Lung microvascular endothelial cell (primary cell): ENCODE measurements at places on chromosomes 1 and 21. TPM values are rescaled to one million over a fixed set of nuclear protein-coding genes. Genes with fewer than 3 reads are reported as not detected.

Gene KCNN3
- total RNA-seq = 0.87 and 0.99 TPM in 2 replicates

Gene SPRR4
- not detected in 2 replicates for total RNA-seq

Gene ARTN
- not detected in 2 replicates for total RNA-seq

Gene FLG2
- total RNA-seq = not detected in 2 replicates

Gene RXRG
- total RNA-seq = not detected in 2 replicates

Gene ZNF593
- 28.8 and 29.2 TPM in 2 replicates for total RNA-seq

Gene RHEX
- total RNA-seq = not detected in 2 replicates

Gene MIER1
- total RNA-seq = 15.3 and 24.0 TPM in 2 replicates

Gene SIPA1L2
- 3.0 and 7.2 TPM in 2 replicates for total RNA-seq

Gene FAM72A
- 3.0 and 3.7 TPM in 2 replicates for total RNA-seq

Gene ELOVL1
- 58.4 and 71.6 TPM in 2 replicates for total RNA-seq

Gene CA14
- total RNA-seq = not detected in 2 replicates

Gene ARID4B
- total RNA-seq = 30.1 and 43.8 TPM in 2 replicates

Gene CFAP107
- not detected in 2 replicates for total RNA-seq

Gene GABRD
- total RNA-seq = 0.20 and 1.1 TPM in 2 replicates

Gene DCST2
- 0.20 TPM in 1 of 2 replicates, not detected in the other for total RNA-seq

Gene ZNF678
- 5.9 and 12.1 TPM in 2 replicates for total RNA-seq

Gene XKR8
- total RNA-seq = 4.1 and 6.5 TPM in 2 replicates

Gene RHCE
- 0.60 and 1.3 TPM in 2 replicates for total RNA-seq

Gene TRPM2
- total RNA-seq = 0.22 and 0.40 TPM in 2 replicates

Gene TMEM79
- total RNA-seq = 0.44 and 0.79 TPM in 2 replicates

Gene CAMTA1
- total RNA-seq = 36.6 and 40.9 TPM in 2 replicates

Gene LMX1A
- not detected in 2 replicates for total RNA-seq

Gene TCHHL1
- total RNA-seq = not detected in 2 replicates

Gene SPTA1
- total RNA-seq = 0.40 and 0.87 TPM in 2 replicates

Gene VSIG8
- not detected in 2 replicates for total RNA-seq

Gene SLAMF7
- total RNA-seq = not detected in 2 replicates

Gene NBPF14
- total RNA-seq = 1.4 and 5.2 TPM in 2 replicates

Gene ACOT7
- 10.7 and 25.1 TPM in 2 replicates for total RNA-seq

Gene CRYZL1
- total RNA-seq = 18.7 and 24.6 TPM in 2 replicates

Gene SPATA1
- 0.22 and 0.99 TPM in 2 replicates for total RNA-seq

Gene CAMK2N1
- total RNA-seq = 0.40 and 0.87 TPM in 2 replicates
